ENCODE measurements at places on chromosomes 12 and 14. TPM values are rescaled to one million over a fixed set of nuclear protein-coding genes. Genes with fewer than 3 reads are reported as not detected.

NEUROD4 gene
- polyA plus RNA-seq = not detected

CLEC4D gene
- polyA plus RNA-seq = not detected

DNA sequence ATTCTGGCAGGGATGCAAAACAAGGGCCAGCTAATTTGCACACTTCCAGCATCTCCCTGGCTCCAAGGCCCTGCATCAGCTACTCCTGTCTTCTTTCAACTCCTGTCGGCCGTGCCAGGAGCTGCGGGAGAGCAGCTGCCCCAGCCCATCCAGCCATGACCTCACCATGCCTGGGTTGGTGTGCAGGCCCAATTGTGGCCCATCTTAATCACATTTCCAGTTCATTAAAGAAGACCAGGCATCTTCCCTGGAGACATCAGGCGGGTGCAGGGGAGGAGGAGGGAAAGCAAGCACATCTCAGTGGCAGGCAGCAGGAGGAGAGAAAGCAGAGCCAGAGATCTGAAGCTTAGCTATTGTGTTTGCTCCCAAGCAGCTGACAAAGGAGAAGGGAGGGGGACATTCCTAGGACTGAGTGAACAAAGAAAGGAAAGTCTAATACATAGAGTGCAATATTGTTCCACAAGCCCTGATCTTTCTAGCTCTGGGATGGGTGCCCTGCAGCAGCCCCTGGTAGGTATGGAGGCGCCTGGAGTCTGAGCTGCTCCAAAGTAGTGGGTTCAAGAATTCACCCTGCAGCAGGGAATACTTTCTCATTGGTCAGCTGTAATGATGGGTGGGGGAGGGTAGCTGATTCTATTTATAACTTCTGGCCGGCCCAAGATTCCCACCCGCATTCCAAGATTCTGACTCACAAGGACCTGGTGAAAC lies 40.1 kb downstream of the VWF start:
- DNase-seq = no peak

DNA sequence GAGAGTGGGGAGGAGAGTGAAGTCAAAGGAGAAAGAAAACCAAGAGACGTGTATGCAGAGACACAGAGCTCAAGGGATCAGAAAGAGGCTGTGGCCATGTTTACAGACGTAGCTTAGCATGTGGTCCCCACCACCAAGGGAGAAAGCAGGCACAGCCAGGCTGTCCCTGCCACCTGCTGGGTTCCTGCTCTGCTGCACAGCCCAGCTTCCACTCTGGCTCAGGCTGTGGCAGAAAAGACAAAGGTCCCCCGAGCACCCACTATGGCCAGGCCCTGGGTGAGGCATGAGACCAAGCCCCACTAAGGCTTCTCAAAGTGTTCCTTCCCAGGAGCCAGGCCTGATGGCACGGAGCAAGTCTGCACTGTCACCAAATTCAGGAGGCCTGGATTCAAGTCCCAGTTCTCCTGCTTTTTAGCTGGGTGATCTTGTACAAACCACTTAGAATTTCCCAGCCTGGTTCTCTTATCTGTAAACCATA lies 25.9 kb upstream of the COL2A1 start:
- DNase-seq = no peak

GRCh38 chr12:115794659-115795081 lies 482.8 kb downstream of the MED13L start:
- DNase-seq = no peak

- peak; percentile 75 for DNase-seq
These were observed 199.8 kb upstream of the ARHGAP5 start for GRCh38 chr14:31877255-31877798.

GRCh38 chr12:50934981-50935807 lies 17.1 kb upstream of the HIGD1C start:
- no peak for DNase-seq

KRT75 gene
- polyA plus RNA-seq = not detected

GRCh38 chr14:64918216-64918615 lies 4.0 kb downstream of the CHURC1 start:
- DNase-seq = no peak

- no peak for DNase-seq
These were observed 63.8 kb downstream of the PRKCH start for GRCh38 chr14:61385002-61385685.

DNA sequence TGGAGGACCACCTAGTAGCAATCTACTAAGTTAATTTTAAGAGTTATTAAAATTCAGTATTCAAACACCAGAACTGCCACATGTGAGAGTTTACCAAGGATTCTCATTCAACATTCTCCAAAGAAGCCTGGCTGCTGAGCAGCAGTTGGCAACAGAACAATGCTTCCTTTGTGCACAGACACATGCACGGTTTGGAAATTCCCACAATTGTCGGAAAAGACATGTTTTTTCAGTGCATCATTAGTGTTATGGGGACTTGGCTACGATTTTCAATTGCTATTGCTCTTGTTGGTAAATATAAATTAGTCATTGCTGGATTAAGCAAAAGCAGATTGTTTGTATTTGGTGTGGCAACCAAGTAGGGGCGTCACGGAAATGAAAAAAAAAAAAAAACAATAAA lies 22.2 kb downstream of the ST8SIA1 start:
- peak; percentile 79 for DNase-seq

GRCh38 chr12:31323391-31324115 lies 2.4 kb downstream of the SINHCAF start:
- peak; percentile 31 for DNase-seq

- peak; percentile 81 for DNase-seq
These were observed 5.7 kb upstream of the NEK9 start for GRCh38 chr14:75132382-75133086.

GRCh38 chr12:111597831-111598636 lies 1.1 kb downstream of the ATXN2 start:
- peak; percentile 53 for DNase-seq

DNA sequence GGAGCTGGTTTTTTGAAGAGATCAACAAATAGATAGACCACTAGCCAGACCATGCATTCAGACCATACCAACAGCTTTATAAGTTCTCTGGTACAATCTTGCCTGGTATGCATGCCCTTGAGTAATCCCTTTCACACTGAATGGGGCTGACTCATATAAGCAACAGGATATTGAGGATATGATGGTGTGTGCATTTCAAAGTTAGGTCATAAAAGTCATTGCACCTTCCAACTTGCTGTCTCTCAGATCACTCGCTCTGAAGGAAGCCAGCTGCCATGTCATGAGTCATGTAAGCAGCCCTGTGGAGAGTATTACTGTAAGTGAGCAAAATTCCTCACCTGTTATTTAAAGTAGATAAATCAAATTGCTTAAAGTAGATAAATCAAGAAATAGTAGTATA lies 45.0 kb upstream of the OR6J1 start:
- no peak for DNase-seq

JAG2 gene
- 34.0 TPM for polyA plus RNA-seq

PPM1A gene
- polyA plus RNA-seq = 89.7 TPM

DNA sequence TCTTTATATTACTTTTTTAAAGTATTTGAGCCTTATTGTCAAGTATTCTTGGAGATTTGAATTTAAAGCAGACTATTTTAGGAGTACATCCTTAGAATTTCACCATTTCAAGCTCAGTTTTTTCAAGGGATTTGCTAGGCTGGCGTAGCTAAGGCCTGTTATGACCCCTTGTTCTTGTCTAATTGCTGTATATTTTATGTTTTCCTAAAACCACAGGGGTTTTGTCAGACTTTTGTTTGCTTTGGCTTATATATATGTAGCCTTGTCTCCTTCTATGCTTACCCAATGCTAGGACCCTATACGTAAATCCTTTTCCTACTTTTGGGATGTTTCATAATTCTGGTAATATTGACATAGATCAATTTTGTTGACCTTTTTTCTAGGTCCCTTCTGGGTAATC lies 147.0 kb upstream of the SYT10 start:
- DNase-seq = no peak

RAP1B gene
- 111 TPM for polyA plus RNA-seq

MYH6 gene
- polyA plus RNA-seq = 4.0 TPM

EPYC gene
- polyA plus RNA-seq = not detected

- DNase-seq = no peak
These were observed 30.7 kb downstream of the MAP4K5 start for GRCh38 chr14:50501642-50502041.

UNC119B gene
- not detected for polyA plus RNA-seq

PLEKHD1 gene
- polyA plus RNA-seq = 0.92 TPM

SPTB gene
- 153 TPM for polyA plus RNA-seq

- DNase-seq = no peak
These were observed 5.0 kb upstream of the LGALS3 start for GRCh38 chr14:55123852-55124639.

GRCh38 chr14:51511265-51511664 lies 140.4 kb upstream of the FRMD6 start:
- DNase-seq = no peak

INHBE gene
- polyA plus RNA-seq = 2.6 TPM

MFAP5 gene
- polyA plus RNA-seq = 191 TPM

DNA sequence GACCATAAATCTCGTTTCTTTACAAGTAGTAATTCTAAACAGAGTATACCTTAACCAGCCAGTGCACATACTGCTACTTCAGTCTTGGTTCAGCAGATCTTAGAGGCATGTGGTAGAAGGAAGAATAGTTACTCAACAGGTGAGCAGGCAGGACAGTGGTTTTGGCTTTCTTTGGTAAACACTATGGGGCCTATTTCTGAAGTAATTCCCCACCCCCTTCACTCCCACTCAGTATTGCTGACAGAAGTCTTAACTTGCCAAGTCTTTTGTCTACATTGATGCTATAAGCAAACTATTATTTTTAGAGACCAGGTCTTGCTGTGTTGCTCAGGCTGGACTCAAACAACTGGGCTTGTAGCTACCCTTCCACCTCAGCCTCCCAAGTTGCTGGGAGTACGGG lies 68.5 kb downstream of the FBXO34 start:
- no peak for DNase-seq

DNA sequence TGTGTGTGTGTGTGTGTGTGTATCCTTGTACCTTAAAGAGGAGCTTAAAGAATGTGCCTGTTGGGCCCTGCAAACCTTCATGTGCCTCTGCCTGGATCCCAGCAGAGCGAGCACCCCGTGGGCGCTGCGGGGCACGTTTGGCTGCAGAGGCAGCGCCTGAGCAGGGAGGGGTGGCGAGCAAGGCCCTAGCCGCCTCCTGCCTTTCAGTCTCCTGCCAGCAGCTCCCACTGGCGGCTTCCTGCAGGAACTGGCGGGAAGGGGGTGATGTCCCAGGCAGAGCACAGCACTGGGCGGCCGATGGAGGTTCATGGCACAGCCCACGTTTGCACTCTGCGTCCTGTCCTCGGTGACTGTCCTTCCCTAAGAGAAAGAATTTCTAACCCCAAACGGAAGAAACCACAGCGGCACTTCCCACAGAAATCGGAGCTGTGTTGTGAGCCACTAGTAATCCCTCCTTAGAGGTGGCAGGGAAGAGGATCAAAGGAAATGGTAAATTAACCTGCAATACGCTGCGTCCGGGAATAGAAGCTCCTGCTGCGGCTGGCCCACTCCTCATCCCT lies 19.8 kb downstream of the ZBTB42 start:
- DNase-seq = no peak

- no peak for DNase-seq
These were observed 40.8 kb downstream of the DYRK2 start for GRCh38 chr12:67689385-67689784.

RPL10L gene
- polyA plus RNA-seq = not detected

DNA sequence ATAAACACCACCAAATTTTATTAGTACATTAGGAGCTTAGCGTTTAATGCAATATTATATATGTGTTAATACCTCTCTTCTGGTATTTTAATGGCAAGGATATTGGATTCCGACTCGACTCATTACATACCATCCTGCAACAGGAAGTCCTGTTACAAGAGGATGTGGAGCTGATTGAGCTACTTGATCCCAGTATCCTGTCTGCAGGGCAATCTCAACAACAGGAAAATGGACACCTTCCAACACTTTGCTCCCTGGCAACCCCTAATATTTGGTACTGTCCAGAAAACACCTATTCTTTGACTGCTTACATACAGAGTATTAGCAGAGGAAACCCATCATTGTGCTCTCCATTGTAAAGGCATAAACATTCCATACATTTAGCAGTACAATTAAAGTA lies 45.2 kb downstream of the VEZT start:
- DNase-seq = no peak

GRCh38 chr12:57162553-57163125 lies 15.2 kb upstream of the LRP1-AS start:
- DNase-seq = no peak

- DNase-seq = no peak
These were observed 59.1 kb downstream of the ISCA2 start for GRCh38 chr14:74552623-74553022.

CLEC4A gene
- 2.1 TPM for polyA plus RNA-seq

- DNase-seq = no peak
These were observed 47.7 kb upstream of the IGF1 start for GRCh38 chr12:102528111-102528510.

DNA sequence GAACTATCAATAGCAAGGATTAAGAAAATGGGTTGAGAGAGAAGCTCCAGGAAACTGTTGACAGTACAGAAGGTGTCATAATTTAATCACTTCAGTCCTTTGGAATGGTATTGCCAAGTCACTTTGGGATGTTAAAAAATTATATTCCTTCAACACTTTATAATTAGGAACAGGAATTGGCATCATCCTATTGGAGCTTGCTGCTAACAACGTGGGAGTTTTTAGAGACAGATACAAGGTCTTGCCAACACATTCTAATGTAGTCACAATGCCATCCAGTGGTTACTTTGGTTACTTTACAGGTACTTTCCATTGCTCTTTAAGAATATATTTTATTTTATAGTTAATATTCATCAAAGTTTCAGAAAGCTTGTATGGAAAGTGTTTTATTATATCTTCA lies 310.1 kb downstream of the SYT1 start:
- DNase-seq = peak; percentile 17

ACOT6 gene
- polyA plus RNA-seq = not detected

STRN3 gene
- polyA plus RNA-seq = 142 TPM

DNA sequence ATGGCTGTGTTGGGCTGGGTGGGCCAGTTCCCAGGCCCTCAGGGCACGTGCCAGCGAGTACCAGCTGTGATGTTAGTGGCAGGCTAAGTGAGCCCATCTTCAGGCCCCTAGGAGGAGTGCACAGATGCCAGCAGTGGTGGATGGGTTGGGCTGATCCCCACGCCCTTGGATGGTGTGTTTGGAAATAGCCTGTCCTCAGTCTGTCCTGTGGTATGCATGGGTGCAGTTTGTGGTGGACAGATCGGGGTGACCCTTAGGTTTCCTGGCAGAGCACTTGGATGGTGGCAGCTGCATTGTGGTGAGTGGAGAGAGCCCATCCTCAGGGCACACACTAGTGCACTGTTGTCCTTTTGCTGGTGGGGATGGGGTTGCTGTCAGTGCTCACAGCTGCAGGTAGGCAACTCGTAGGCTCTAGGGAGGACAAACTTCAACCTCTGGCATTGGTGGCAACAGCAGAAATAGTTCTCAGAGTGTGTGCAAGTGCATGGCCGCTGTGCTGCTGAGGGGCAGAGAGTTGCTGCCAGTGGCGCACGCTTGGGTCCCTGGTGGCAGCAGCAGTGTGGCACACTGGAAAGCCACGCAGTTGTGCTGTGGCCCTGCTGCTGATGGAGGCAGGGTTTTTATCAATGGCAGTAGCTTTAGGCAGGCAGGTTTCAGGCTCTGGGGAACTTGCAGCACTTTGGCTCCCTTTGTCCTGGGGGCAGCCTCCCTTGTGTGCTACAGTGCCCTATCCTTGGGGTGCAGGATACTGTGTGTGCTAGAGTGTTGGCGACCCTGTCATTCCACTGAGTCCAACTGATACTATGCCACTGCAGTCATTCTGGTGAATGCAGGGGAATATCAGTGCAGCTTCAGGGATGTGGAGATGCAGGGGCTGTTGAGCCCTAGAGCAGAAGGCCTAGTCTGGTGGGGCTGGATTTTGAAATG lies 65.5 kb downstream of the FBXO33 start:
- DNase-seq = no peak

DEPDC4 gene
- polyA plus RNA-seq = 1.4 TPM
